ENCODE measurements at places on chromosomes 11 and 22. TPM values are rescaled to one million over a fixed set of nuclear protein-coding genes. Genes with fewer than 3 reads are reported as not detected.

Gene LARGE2
- total RNA-seq: 3.0 TPM

Gene OR52K2
- total RNA-seq: not detected

Gene OR51B4
- not detected for total RNA-seq

Gene ALDH3B1
- total RNA-seq: not detected

Gene SLC15A3
- 6.3 TPM for total RNA-seq

DNA sequence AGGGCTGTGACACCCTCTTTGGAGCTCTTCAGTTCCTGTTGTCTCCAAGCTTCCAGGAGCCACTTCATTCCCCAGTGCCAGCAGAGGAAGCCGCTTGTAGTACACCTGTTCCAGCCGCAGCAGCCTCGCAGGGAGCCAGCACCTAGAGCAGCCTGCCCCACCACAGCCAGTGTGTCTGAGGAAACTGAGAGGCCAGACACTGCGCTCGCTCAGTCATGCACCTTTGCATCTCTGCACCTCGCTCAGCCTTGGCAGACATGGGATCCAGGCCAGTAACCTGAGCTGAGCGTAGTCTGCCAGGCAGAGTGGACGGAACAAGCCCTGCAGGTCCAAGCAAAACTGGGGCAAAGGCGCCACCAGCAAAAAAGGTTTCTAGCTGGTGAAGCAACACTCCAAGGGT lies 1072.1 kb downstream of the JRKL start:
- no peak for DNase-seq

- peak; percentile 26 for DNase-seq
These were observed 551 bp downstream of the AGBL2 start for GRCh38 chr11:47714554-47715081.

DNA sequence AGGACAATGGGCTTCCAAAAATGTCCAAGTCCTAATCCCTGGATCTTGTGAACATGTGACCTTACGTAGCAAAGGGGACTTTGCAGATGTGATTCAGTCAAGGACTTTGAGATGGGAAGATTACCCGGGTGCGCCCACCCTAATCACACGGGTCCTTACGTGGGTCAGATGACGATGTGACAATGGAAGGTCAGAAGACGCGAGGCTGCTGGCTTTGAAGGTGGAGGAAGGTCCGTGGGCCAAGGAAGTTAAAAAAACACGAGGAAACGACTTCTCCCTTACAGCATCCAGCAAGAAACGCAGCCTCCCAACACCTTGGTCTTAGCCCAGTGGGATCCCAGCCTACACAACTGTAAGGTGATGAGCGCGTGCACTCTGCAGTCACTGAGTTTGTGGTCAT lies 860.1 kb downstream of the TBC1D22A start:
- DNase-seq: no peak

DNA sequence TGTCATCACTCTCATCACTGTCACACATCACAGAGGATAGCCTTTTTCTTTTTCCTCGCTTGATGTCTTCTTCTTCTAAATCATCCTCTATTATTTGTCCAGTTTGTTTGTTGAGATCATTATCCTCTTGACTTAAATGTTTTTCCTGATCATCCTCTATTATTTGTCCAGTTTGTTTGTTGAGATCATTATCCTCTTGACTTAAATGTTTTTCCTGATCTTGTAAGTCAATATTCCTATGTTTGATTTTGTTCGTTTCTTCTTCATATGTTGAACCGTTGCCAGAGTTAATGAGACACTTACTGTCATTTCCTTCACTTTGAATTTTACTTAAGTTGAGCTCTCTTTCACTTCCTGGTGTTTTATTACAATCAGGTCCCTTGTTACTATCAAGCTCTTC lies 5.6 kb downstream of the CCDC82 start:
- no peak for DNase-seq

GRCh38 chr11:18527512-18527911 lies 770 bp upstream of the TSG101 start:
- DNase-seq: no peak

- no peak for DNase-seq
These were observed at the start of gene TMPRSS6 for GRCh38 chr22:37109242-37109917. Gene TMPRSS6 (minus strand): TSS chr22:37109713. CDS start chr22:37103417, 6,296 bp downstream.

DNA sequence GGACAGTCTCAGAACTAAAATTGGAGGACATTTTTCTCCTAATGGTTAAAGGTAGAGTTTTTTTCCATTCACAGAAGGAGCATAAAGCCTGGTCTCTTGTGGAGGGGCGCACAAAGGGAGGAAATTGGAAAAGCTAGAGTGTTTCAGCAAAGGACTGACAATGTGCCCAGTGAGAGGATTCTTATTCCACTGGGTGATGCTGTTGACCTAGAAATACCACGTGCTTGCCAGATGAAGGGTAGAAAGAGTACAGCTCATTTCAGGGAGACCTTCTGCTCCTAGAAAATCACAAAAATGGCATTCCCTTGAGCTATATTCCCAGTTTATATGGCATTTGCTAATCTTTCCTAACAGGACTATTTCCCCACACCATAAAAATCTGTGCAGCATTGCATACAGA lies 21.1 kb downstream of the MS4A6E start:
- DNase-seq: no peak

DNA sequence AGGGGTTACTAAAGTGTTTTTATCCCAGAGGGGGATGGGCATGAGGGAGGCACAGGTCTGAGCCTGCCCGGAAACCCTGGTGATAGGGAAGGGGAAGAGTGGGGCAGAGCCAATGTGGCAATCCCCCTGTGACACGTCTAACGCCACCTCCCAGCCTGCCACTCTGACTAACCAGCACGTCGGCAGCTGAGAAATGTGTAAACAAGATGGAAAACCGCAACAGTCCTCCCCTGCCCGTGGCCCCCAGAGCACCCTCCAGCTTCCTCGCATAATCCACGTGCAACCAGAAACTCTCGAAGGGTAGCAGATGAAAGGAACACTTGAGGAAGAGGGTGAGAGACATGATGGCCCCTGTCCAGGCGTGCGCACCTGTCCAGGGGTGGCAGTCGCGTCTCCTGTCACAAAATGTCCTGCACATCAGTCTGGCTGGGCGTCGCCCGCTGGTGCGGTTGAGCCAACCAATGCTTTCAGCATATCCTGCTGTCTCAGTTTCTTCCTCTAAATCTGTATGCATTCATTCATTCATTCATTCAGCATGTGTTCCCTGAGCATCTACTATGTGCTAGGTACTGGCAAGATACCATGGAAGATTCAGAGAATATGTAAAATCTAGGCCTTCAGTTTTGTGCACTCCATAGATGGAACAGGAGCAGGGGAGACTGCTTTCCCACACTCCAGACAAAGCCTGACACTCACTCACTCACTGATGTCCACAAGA lies 4.5 kb downstream of the TMPRSS4 start:
- no peak for DNase-seq

GRCh38 chr11:88569342-88569741 lies 231.8 kb upstream of the CTSC start:
- DNase-seq: no peak

DNA sequence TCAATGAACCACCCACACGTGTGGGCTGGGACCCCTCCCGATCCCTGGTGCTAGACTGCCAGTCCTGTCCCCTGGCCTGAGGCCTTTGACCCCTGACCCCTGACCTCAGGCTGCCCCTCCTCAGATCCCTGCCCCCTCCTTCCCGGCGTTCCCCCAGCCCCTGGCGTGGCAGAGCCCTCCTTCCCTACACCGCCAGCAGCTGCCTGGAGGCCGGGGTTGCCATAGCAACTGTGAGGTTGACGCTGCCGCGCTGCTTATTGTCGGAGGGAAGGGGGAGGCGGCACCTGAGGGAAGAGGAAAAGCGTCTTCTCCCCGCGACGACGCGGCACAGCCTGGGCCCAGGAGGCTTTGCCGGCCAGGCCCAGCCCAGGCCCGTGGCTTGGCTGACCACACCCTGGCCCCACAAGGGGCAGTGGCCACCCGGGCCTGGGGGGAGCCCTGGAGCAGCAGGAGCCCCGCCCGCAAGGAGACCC lies 32.6 kb downstream of the SHANK3 start:
- no peak for DNase-seq

- DNase-seq: no peak
These were observed 50.9 kb downstream of the ARFGAP3 start for GRCh38 chr22:42805998-42806830.

GRCh38 chr11:79330651-79331050 lies 110.2 kb downstream of the TENM4 start:
- no peak for DNase-seq

GRCh38 chr11:13880634-13881033 lies 81.9 kb upstream of the SPON1 start:
- no peak for DNase-seq

Data from CD8-positive, alpha-beta T cell (primary cell).